Thymus (tissue), 14 donors: ENCODE measurements at places on chromosomes 2 and 18.

DNA sequence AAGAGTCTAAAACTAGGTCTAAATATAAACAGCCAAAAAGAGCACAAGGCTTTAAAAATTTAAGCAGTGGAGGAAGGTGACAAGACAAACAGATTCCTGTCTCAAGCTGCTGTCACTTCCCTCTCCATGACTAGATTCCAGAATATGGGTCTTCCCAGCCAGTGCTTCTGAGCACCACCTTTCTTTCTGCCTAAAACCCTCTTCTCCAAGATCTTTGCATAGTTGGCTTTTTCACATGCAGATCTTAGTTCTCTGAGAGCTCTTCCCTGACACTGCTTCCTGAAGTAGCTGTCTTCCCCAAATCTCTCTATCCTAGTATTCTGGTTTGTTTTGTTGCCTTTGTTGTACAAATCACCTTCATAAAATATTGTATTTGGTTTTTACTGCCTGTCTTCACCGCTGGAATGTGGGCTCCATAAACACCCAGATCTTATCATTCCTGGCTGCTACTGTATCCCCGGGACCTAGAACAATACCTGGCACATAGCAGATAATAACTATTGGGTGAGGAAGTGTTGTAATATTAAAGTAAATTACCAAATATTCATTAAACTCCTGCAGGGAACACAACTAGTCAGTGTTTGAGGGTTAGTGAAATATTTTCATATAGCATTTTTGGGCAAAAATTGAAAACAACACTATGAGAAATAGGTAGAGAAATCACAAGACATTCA is 150.2 kb downstream of the CCDC85A start:
- DNase-seq: no peak
- H3K36me3 ChIP-seq: no peaks in the 10 kb centered on the region
- H3K27ac ChIP-seq: no peak overlapping the region
- H3K4me3 ChIP-seq: no peak overlapping the region

DNA sequence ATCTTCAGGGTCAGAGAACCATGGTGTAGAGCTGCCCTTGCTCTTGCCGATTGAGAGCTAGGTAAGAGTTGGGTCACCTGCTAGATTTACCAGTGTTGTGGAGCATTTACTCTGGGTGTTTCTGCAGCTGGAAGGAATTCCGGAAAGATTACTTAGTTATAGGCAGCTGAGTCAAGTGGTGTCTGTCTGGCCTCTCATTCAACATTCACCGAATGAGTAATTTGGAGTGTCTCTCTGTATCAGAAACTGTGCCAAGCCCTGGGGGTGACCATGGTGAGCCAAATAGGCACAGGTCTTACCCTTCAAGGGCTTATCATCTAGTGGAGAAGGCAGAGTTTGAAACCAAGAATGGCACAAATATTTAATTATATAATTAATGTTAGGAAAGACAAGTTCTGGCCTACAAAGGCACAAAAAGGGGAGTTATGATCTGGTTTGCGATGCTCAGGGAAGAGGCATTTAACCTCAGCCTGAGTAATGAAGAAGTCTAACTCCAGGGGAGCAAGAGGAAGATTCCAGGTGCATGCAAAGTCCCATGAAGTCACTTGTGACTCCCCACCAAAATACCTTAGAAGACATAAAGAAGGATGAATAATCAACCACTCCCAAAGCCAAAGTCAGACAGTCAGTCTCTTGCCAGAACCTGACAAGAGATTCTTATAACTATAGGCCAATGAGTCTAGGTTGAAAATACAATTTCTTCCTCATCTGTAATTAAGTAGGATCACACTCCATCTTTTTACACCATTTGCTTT is 12.5 kb downstream of the SETBP1 start:
- no peaks in the 10 kb centered on the region for H3K4me1 ChIP-seq
- no peaks in the 10 kb centered on the region for H3K27me3 ChIP-seq
- H3K36me3 ChIP-seq: no peaks in the 10 kb centered on the region
- DNase-seq: no peak
- no peak overlapping the region for H3K4me3 ChIP-seq
- no peak overlapping the region for H3K27ac ChIP-seq

DNA sequence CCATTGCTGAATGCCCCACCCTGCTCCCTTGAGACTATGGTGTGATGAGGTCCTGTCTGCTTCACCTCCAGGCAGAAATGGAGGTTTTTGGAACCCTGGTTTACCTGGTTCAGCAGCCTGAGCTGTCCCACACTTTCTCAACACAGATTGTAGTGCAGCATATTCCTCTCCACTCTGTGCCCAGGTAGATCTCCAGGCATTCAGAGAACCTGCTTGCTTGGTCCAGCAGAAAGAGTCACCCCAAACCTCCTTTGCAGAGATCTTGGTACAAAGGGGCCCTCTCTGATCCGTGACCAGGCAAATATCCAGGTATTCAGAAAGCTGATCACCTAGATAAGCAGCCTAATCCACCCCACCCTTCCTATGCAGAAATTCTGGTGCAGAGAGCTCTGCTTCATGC is 1288.2 kb upstream of the CRIM1 start:
- H3K4me1 ChIP-seq: no peaks in the 10 kb centered on the region
- H3K27ac ChIP-seq: no peak overlapping the region
- H3K27me3 ChIP-seq: no peaks in the 10 kb centered on the region

DNA sequence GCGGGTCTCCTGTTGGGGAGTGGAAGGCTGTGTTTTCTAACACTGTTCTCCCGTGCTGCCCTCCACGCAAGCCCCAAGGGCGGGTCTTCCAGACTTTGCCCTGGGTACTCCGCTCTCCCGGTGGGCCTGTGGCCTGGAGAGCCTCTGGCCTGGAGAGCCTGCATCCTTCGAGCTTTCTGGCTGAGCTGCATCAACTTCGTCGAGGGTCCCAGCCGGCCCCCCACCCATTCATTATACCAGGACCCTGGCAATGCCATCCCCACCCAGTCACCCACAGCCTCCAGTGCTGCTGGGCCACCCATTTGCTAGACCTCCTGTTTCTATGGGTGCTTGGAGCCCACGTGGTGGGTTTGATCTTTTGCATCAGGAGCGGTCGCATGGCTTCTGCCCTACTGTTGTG is 102.2 kb downstream of the PTGR3 start:
- no peak for DNase-seq
- H3K4me1 ChIP-seq: no peaks in the 10 kb centered on the region
- no peaks in the 10 kb centered on the region for H3K36me3 ChIP-seq
- H3K27ac ChIP-seq: no peak overlapping the region
- no peak overlapping the region for H3K4me3 ChIP-seq
- H3K27me3 ChIP-seq: peaks cover 4% of the 10 kb centered on the region

DNA sequence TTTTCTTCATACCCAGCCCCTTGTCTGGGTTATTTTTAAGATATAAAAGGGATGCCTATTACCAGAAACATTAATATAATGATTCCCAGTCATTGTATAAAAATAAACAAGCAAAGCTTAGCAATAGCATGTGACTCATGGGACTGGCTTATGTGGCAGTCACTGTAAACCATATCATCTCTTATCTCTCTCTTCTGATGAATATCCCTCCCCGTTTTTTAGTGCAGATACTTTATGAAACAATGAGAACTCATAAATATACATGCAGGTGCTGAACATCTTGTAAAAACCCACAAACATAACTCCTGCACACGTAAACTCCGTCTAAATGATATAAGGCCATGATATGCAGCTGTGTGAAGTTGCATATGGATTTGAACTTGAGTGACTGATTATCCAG is 154.9 kb downstream of the MGAT5 start:
- peak overlapping the region; percentile 86 for H3K27ac ChIP-seq
- H3K36me3 ChIP-seq: no peaks in the 10 kb centered on the region
- peaks cover 83% of the 10 kb centered on the region for H3K4me1 ChIP-seq

GRCh38 chr2:11505652-11506610 is 27.9 kb upstream of the GREB1 start:
- H3K4me1 ChIP-seq: no peaks in the 10 kb centered on the region
- H3K27me3 ChIP-seq: no peaks in the 10 kb centered on the region
- H3K36me3 ChIP-seq: no peaks in the 10 kb centered on the region
- H3K4me3 ChIP-seq: no peak overlapping the region
- H3K27ac ChIP-seq: no peak overlapping the region
- no peak for DNase-seq

DNA sequence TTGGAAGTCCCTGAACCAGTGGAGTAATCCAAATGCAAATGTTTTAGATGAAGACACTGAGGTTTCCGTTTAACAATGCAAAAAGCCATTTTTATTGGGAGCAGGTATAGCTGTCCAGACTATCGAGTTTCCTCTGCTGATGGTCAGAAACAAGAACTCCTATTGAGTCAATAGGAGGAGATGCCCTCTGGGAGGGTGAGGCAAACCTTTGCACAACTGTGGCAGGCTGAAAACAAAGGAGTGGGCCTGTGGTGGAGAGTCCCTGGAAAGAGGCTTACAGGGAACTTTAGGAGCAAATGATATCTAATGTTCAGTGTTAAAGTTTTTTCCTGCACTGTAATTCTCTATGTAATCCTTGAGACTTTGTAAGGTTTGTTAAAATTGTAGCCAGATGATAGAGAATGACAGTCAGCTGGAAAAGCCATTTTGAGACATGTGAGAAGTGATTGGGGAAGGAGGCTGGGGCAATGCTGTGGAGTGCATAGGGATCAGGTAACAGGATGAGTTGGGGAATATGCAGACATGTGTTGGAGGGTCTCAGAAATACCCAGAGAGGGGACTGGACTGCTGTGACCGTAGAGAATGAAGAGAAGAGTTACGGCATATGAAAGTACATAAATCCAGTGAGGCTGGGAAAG is 15.1 kb upstream of the EML4 start:
- no peaks in the 10 kb centered on the region for H3K4me1 ChIP-seq
- H3K27me3 ChIP-seq: no peaks in the 10 kb centered on the region
- no peak overlapping the region for H3K4me3 ChIP-seq
- no peak for DNase-seq
- no peak overlapping the region for H3K27ac ChIP-seq

- peaks cover 13% of the 10 kb centered on the region for H3K4me1 ChIP-seq
- no peaks in the 10 kb centered on the region for H3K27me3 ChIP-seq
- no peak for DNase-seq
- H3K27ac ChIP-seq: no peak overlapping the region
- no peak overlapping the region for H3K4me3 ChIP-seq
Observed at GRCh38 chr2:12300019-12300602, 416.6 kb upstream of the TRIB2 start.

DNA sequence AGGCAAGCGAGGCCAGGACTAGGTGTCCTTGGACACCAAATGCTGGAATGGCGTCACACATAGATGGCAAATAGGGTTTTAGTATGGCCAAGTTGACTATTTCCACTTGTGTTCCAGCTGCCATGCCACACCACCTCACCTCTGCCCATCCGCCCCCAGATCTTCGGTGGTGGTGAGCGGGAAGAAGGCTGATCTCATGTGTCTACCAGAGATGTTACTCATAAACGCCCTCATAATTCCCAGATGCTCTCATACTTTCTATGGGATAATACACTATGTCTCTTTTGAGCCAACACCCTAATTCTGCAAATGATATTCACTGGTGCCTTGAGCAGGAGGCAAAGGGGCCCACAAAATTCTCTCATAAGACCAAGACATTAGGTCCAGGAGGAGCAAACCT is 281.1 kb upstream of the FN1 start:
- no peak overlapping the region for H3K4me3 ChIP-seq
- H3K27ac ChIP-seq: no peak overlapping the region
- no peaks in the 10 kb centered on the region for H3K4me1 ChIP-seq

DNA sequence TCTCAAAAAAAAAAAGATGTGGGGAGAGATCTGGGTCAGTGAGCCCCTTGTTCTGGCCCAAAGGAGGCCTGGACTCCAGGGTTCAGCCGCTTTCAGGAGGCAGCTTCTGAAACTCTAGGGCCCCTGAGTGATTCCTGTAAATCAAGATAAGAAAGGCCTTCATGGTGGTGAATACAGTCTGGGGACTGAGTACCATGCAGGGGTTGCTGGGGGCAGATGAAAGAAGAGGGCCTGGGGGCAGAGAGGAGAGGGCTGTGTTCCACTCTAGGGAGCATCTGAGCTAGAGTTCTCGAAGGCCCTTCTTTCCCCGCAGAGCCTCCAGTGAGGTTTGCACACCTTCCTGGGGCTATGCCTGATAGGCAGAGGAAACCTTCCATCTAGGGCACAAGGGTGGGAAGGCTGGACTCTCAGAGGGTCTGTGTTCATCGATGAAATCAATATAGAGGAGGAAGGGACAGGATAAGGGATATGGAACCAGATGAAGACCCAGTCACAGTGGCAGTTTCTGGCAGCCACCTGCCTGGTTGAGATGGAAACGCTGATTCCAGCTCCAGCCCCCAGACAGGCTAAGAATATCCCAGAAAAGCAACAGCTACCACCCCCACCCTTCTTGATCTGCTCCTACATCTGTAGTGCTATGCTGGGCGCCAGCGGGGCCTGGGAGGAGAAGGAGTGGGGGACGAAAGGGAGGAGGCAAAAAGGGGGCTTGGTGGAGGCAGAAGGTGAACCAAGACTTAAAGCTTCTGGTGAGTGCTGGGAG is 4.7 kb upstream of the CDK5R2 start:
- H3K27ac ChIP-seq: no peak overlapping the region
- H3K36me3 ChIP-seq: no peaks in the 10 kb centered on the region
- peaks cover 2% of the 10 kb centered on the region for H3K4me1 ChIP-seq
- H3K4me3 ChIP-seq: no peak overlapping the region

DNA sequence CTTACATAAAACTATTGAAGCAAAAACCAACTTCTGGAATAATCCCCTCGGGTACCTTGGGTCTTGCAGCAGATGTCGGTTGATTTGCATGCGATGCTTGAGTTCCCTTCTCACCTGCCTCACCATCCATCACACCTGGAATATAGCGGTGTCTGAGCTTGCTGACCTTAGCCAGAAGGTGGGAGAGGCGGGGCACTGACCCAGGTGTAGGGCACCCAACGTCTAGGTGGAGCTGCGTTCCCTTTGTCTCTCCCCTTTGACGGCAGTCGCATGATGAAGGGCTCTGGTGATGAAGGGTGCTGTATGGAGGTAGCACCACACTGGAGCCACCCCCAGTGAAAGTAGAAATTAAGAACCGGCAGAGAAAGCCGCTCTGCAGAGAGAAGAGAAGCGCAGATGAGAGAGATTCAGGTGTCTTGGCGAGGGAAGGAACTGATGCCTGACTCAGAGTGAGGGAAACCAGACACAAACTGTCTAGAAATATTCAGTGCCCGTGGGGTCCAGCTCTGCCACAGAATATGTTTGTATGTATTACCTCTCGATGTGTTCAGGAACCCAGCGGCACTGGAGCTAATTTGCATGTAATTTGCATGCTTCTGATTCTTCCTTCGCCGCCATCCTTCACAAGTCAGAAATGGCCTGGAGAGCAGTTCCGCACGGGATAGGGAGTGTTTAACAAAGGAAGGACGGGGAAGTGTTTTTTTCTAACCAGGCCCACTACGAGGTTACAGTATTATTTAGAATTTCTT is 19.4 kb upstream of the MBP start:
- no peak for DNase-seq
- no peaks in the 10 kb centered on the region for H3K27me3 ChIP-seq
- H3K36me3 ChIP-seq: no peaks in the 10 kb centered on the region
- no peak overlapping the region for H3K4me3 ChIP-seq

GRCh38 chr2:237326266-237327171 is 87.4 kb downstream of the COL6A3 start:
- no peaks in the 10 kb centered on the region for H3K36me3 ChIP-seq
- H3K4me3 ChIP-seq: no peak overlapping the region
- H3K27ac ChIP-seq: no peak overlapping the region
- no peaks in the 10 kb centered on the region for H3K4me1 ChIP-seq
- DNase-seq: no peak

GRCh38 chr2:167750675-167751074 is 496.7 kb downstream of the STK39 start:
- no peak overlapping the region for H3K27ac ChIP-seq
- DNase-seq: no peak
- no peak overlapping the region for H3K4me3 ChIP-seq
- H3K27me3 ChIP-seq: no peaks in the 10 kb centered on the region
- no peaks in the 10 kb centered on the region for H3K36me3 ChIP-seq

- no peaks in the 10 kb centered on the region for H3K4me1 ChIP-seq
- H3K27me3 ChIP-seq: no peaks in the 10 kb centered on the region
- no peak for DNase-seq
- H3K27ac ChIP-seq: no peak overlapping the region
Observed at GRCh38 chr2:60490441-60490840, 63.0 kb downstream of the BCL11A start.
